ENCODE measurements at places on chromosomes 16 and 17.
A peak's percentile ranks its signal among the peaks of the same experiment; 100 is the strongest.

DNA sequence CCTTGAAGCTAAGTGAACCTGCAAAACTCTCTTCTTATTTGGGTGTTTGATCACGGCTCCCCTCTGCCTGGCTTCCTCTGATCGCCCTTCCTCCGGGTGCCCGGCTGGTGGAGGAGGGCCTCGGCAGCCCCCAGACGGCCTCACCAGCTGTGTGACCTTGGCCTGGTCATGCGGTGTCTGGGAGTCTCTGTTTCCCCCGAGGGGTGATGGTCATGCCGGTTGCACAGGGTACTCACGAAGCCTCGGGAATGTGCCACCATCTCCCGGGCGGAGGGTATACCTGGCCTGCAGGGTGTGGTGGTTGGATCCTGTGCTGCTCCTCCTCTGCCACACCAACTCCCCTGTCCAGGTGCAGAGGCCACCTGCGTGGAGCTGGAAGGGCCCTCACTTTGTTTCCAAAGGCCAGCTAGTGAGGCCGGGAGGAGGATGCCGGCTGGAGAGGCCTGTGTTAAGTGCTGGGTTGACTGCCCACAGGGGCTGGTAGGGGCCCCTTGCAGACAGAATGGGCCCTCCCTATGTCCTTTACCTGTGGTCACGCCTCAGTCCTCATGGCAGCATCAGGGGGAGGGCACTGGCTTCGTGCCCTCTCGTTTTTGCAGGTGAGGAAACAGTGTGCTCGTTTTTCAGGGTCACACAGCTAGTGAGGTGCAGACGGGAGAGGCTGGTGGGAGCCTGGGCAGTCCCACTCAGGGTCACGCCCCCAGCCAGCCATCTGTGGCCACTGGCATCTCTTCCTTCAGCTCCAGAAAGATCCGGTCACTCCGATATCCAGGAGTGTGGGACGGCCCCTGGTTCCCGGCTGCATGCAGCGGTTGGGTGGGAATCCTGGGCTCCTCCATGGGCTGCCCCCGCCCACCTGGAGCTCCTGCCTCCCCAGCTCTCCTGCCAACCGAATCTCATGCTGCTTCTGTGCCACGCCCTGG lies 148.5 kb upstream of the GSE1 start:
- no peak for DNase-seq

GRCh38 chr17:62995377-62995885 lies 29.4 kb downstream of the TANC2 start:
- DNase-seq = no peak

GRCh38 chr16:85653290-85653891 lies 35.4 kb downstream of the GINS2 start:
- DNase-seq = no peak

- DNase-seq = no peak
Measured at GRCh38 chr17:2965621-2966595, 97.5 kb downstream of the OR1D5 start.

GRCh38 chr16:7382521-7382920 lies 49.9 kb downstream of the RBFOX1 start:
- no peak for DNase-seq

- DNase-seq = no peak
Measured at GRCh38 chr17:56707312-56708219, 114.1 kb downstream of the NOG start.

- DNase-seq = no peak
Measured at GRCh38 chr16:30539000-30539964, 4.6 kb upstream of the ZNF747 start.

DNA sequence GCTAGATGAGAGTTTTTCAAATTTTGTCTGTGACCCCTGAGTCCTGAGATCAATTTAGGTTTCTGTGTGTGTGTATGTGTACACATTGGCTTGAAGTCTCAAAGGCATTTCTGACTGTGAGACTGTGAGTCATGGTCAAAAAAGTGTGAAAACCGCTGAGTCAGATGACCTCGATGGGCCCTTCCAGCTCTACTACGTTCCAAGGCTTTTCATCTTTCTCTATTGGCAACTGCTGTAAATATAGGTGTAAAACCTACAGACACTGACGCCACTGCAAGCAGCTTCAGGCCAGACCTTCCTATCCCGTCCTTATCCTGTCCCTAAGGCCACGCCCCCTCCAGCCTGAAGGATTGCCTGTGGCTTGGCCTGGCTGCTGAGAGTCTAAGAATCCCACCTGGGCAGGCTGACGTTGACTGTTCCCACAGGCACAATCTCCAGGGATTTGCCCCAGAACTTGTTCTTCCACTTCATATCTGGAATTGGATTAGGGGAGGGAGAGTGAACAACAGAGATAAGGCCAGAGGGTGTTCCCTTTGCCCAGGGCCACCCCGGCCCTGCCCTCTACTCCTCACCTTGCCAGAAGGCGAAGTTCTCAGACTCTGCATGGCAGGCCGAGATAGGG lies 11.3 kb downstream of the OSBPL7 start:
- peak; percentile 76 for DNase-seq

DNA sequence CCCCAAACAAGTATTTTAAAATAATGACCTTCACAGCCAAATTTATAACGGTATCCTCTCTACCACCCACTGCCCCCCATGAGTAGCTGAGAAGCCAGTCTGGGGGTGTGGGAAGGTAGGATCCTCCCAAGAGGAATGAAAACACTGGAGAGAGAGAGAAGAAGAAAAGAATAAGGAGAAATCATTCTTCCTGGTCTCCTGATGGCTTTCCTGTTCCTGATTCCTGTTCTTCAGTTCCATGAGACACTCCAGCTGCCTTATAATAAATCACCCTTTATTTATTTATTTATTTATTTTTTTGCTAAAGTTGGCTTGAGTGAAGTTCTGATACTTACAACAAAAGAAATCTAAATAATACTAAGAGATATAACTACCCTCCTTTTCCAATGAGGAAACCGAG lies 56.4 kb upstream of the FAM20A start:
- no peak for DNase-seq

DNA sequence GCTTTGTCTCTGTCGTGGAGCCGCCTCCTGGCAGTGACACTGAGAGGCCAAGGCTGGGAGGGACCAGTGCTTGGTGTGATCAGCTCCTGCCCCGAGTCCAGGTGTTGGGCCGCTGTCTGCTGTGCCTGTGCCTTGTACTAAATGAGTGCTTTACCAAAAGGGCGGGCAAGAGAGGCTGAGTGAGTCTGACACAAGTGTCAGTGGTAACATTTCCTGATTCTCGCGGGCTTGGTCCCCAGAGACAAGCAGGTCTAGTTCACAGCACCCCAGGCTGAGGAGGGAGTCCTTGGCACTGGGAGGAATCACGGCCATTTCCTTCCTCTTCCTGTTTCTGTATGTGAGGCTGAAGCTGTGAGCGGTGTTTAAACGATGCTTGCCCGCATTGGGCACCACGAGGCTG lies 30.2 kb downstream of the PLD6 start:
- DNase-seq = no peak

- peak; percentile 17 for DNase-seq
Measured at GRCh38 chr16:63361032-63361624, 1324.9 kb upstream of the CDH8 start.

DNA sequence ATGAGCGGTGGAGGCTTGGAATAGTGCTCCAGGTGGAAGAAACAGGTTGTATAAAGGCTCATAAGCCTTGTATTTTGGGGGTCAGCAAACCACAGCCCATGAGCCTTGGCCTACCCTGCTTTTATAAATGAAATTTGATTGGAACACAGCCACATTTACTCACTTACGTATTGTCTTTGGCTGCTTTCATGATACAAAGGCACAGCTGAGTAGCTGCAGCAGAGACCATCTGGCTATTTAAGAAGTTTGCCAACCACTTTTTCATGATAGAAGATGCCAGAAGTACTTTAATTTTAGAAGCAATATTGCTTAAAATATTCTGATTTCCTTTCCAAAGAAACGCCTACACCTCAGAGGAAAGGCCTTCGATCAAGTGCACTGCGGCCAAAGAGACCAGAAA lies 73.8 kb downstream of the C17orf58 start:
- no peak for DNase-seq

DNA sequence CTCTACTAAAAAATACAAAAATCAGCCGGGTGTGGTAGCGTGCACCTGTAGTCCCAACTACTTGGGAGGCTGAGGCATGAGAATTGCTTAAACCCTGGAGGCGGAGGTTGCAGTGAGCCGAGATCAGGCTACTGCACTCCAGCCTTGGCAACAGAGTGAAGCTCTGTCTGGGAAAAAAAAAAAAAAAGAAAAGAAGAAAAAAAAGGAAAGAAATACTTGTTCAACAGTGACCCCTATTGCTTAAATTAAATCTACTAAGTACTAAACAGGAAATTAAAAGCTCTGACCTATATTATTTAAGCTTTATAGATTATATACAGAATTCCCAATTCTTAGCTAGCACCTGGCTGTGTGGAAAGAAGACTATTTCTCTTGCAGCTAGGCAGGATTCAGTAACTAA lies 48.9 kb downstream of the FBXL20 start:
- DNase-seq = no peak

DNA sequence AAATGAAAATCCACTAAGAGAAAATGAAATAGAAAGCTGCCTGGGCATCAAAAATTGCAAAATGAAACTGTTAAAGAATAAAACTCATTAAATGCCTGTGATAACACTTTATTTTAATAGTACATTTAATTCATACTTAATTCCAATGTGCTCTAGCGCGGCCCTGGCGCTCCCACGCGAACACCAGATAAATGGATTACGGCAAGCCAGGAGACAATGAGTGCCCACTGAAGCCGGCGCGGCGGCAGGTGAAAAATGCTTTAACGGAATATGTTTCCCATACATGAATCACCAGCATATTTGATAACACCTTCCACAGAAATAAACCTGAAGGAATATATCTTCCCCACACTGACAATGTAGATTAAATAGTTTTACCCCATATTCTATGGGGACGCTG lies 245.5 kb downstream of the RBFOX3 start:
- no peak for DNase-seq

- no peak for DNase-seq
Measured at GRCh38 chr16:71258372-71258771, 27.9 kb upstream of the HYDIN start.

DNA sequence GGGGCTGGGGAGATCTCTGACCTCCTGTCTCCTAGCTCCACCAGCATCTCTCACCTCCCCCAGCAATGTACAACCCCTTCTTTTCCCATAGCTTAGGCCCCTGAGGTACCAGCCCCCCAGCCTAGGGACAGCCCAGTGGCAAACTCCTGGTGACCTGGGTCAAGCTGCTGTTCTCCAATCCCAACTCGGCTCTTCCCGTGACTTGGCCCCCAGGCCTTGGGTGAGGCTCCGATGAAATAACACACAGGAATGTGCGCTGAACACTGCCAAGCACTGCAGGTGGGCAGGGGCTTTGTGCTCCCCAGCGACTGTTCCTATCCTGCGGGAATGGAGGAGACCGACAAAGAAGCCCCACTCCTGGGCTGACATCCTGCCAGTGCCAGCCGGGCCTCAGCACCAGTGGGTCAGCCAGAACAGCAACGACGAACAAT lies 63.7 kb upstream of the AMZ2 start:
- no peak for DNase-seq

GRCh38 chr16:28182183-28182582 lies 29.6 kb downstream of the XPO6 start:
- no peak for DNase-seq

GRCh38 chr17:8118769-8119580 lies 661 bp upstream of the ALOXE3 start:
- peak; percentile 35 for DNase-seq

DNA sequence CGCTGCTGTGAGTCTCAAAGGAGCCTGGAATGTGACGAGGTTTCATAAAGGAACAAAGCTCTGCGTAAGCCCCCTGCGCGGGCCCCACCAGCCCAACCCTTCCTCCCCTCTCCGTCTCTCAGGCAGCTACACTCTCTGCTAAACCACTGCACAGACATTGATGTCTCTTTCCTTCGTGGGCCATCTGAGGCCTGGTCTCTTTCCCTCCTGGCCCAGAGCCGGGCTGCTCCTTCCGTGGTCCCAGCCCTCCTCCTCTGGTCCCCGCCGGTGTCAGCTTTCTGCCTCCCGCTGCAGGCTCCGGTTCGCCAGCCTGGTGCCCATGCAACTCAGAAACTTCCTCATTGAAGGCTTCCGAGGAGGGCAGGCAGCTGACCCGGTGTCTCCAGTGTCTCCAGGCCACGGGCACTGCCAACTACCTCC lies 7.4 kb downstream of the SCARF1 start:
- DNase-seq = no peak

DNA sequence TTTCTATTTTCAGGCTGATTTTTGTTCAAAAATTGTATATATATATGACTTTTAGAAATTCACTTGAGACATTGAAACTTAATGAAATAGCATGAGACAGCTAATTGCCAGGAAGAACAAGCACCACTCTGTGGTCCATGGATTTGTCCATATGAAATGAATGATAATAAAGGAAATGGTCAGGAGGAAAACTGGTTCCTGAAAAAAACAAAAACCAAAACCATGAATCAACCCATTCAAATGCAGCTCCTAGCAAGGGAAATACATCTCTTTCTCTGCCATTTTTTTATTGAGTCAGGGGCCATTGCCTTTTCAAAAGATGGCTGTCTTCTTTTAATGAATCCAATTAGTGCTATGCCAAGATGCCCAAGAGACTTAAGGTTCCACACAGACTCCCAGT lies 230.7 kb downstream of the SLC39A11 start:
- no peak for DNase-seq

DNA sequence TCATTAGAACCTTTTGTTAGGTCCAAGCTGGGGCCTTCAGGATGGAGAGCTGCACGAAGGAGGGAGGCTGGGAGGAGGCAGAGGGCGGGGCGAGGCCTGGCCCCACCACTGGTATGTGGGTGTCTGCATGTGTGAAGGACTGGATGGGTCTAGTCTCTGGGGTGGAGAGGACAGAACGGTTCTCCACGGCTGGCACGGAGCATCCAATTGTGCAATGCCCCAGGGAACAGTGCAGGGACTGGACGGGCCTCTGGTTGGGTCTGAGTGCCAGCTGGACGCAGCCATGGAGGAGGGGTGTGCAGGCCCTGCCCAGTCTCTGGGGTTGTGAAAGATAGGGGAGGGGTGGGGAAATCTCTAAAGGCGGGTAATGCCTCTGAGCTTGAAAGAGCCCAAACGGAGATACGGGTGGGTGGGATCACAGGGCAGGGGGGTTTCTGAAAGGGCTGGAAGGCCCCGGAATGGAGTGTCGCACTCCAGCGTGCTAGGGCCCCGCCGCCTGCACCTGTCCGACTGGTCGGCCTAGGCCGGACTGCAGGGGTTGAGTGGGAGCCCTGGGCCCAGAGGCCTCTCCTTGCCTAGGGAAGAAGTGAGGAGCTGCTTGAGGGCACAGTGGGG lies 1.6 kb downstream of the PPL start:
- DNase-seq = peak; percentile 78

DNA sequence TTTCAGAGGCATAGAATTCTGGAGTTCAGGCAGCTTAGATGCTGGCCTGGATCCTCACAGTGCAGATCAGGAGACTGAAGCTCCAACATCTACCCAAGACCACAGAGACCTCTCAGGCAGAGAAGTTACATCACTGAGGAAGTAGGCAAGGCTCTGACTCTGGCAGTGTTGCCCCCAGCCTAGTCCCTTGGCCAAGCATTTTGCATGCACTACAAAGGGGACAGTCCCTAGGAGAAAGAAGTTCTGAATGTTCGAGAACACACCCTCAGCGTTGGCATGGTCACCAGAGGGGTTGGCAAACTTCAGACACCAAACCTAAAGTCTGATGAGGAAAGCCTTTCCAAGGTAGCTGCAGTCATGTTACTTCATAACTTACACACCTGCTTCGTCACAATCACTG lies 2.5 kb downstream of the RANBP10 start:
- DNase-seq = no peak

- DNase-seq = no peak
Measured at GRCh38 chr17:1521086-1521640, 4.8 kb upstream of the INPP5K start.

GRCh38 chr17:15957608-15958307 lies 12.8 kb downstream of the ADORA2B start:
- DNase-seq = no peak

GRCh38 chr17:39841134-39841683 lies 22.9 kb downstream of the IKZF3 start:
- DNase-seq = no peak

GRCh38 chr16:28029387-28030002 lies 34.0 kb downstream of the GSG1L start:
- no peak for DNase-seq

Data from GM04504 (cell line).